Fibroblast of skin of back (primary cell): ENCODE measurements at places on chromosomes 7 and 10.

- DNase-seq, result peak; percentile 3
These were observed 43.8 kb downstream of the PDE6C start for GRCh38 chr10:93656155-93656554.

GRCh38 chr10:42809676-42810075 lies 27.1 kb downstream of the BMS1 start:
- no peak for DNase-seq

DNA sequence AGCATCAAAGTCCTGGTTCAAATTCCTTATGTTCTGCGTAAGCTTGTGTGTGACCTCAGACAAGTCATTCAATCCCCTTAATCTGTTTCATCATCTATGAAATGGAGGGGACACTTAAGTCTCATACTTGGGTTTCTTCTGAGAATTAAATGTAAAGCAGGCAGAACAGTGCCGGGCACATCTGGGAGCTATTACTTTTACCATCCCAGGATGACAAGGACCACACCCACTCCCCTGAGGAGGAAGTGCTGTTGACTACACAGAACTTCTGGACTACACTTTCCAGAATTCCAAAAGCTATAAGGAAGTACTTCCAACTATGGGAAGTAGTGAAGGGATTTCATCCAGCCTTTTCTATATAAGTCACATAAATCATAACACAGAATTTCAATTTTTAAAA lies 294.9 kb downstream of the IPMK start:
- DNase-seq, result peak; percentile 4

GRCh38 chr7:31707089-31707488 lies 20.1 kb downstream of the PPP1R17 start:
- no peak for DNase-seq

GRCh38 chr10:75487087-75487754 lies 55.8 kb downstream of the LRMDA start:
- no peak for DNase-seq

DNA sequence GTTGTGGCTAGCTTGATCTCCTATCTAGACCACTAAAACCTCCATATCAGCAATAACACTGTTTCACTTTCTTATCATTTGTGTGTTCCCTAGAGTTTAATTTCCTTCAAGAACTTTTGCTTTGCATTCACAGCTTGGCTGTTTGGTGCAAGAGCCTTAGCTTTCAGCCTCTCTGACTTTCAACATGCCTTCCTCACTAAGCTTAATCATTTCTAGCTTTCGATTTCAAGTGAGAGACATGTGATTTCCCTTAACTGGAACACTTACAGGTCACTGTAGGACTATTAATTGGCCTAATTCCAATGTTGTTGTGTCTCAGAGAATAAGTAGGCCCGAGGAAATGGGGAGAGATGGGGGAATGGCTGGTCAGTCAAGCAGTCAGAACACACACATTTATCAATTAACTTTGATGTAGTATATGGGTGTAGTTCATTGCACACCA lies 10.6 kb upstream of the BPGM start:
- DNase-seq, result no peak

DNA sequence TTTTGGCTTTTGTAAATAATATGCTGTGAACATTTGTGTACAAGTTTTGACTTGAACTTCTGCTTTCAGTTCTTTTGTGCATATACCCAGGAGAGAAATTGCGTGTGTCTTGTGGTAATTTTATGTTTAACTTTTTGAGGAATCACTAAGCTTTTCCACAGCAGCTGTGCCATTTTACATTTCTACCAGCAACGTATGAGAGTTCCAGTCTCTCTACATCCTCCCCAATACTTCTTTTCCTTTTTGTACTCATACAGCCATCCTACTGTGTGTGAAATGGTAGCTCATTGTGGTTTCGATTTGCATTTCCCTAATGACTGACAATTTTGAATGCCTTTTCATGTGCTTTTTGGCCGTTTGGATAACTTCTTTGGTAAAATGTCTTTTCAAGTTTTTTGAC lies 66.3 kb upstream of the INHBA start:
- no peak for DNase-seq
